Type B pancreatic cell (in vitro differentiated cells): ENCODE measurements at places on chromosomes 3 and 15.

GRCh38 chr15:64009798-64010261, 36.5 kb downstream of the DAPK2 start:
- DNase-seq, result no peak

DNA sequence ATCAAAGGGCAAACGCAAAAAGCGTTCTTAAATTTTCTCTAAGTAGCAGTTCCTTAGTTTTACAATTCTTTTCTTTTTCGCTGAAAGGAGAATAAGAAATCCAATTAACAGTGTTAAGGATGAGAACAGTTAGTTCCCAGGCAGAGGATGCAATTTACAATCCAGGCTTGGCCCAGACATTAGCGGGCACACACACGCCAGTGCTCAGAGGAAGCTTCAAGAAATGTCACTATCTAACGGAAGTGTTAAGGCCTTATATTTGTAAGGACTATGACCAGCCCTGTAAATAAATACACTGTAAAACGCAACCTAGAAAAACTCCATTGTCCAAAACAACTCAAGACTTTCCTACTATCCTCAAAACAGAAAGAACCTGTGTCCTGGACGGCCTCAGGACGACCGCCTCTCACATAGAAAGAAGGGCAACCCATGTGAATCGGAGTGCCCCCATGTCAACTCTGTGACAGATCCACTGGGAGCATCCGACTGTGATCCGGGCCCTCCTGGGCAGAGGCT, 1.3 kb downstream of the ACAP2 start:
- no peak for DNase-seq

DNA sequence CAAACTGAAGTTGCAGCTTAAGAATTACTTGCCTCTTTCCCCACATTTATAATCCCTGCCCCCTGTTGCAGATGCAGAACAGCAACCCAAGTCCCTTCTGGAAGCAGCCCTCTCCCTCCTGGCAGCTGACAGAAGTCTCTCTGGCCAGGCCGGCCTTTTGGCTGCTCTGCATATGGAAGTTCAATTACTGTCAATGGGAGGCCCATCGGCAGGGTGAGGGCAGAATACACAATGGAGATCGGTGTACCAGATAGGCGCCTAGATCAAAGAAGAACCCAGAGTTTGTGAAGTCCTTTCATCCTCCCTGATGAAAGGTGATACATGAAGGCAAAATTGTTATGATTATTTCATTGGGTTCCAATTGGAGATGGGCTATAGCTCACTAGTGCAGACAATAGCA, 327.9 kb upstream of the CTNNB1 start:
- no peak for DNase-seq

DNA sequence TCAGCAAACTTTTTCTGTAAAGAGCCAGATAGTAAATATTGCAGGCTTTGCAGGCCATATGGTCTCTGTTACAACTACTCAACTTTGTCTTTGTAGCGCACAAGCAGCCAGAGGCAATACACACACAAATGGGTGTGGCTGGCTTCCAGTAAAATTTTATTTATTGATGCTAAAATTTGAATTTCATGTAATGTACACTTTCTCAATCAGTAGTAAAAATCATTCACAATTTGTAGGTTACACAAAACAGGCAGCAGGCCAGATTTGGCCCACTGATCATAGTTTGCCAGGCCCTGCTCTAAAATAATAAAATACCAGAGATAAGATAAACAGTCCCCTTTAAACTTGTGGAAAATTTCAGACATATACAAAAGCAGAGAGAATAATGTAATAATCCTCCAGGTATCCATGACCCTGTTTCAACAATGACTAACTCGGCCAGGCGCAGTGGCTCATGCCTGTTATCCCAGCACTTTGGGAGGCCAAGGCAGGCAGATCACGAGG, 330.3 kb downstream of the SHQ1 start:
- no peak for DNase-seq

- DNase-seq, result no peak
Observed at GRCh38 chr3:127794402-127794801, 27.9 kb downstream of the MGLL start.

GRCh38 chr3:15860014-15860934, 62.5 kb upstream of the ANKRD28 start:
- peak; percentile 79 for DNase-seq

- no peak for DNase-seq
Observed at GRCh38 chr3:156037356-156037755, 83.0 kb upstream of the KCNAB1 start.

- no peak for DNase-seq
Observed at GRCh38 chr3:141006344-141006743, 44.8 kb upstream of the SPSB4 start.

DNA sequence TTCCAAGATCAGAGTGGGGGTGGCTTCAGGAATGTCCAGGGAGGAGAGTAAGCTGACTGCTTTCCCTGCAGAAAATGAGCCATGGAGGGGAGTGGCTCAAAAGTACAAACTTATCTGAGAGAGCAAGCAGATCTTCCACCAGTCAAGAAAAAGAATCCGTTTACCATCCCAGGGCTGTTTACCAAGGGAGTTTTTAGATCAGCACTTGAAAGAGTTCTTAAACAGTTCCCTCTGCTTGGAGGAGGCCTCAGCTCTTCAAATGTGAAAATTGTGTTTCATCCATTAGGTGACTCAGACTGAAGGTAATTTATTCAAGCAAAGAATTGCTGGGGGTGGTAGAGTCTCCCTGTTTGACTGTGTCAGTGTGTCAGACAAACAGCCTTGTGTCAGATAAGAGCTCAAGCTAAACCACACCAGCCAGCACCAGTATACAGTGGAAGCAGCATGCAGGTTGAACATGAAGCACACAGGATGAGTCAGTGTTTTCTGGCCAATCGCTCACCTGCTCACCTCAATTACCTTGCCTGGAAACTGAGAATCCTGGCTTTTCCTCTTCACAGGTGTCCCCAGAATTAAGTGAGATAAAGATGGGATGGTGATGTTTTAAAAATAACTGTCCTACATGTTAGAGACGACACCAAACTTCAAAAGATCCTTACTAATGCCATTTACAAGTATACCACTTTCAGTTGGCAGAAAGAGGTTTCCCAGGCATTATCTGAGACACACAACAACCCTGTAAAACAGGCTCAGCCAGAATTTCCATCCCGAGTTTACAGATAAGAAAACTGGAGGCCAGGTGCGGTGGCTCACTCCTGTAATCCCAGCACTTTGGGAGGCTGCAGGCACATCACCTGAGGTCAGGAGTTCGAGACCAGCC, 21.7 kb downstream of the SH3BP5 start:
- DNase-seq, result no peak

GRCh38 chr3:123290962-123291361, 89.2 kb downstream of the SEC22A start:
- peak; percentile 63 for DNase-seq

- no peak for DNase-seq
Observed at GRCh38 chr3:106327696-106328025, 458.8 kb upstream of the CBLB start.

DNA sequence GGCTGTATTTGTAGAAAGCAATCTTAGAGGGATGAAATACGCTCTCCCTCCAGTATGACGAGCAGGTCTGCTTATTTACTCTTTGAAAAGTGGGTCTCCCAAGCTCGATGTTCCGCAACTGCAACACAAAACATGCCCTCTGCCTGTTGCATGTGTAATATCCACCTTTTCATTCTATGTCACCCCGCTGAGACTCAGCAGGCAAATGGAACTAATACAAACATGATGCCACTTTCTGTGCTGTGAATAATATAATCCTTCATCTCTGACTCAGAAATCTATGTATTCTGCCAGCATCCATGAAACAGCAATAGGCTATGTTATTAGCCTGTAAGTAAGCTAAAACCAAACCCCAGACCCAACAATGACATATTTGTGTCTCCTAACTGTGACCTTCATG, 200.8 kb upstream of the TMCO5A start:
- DNase-seq, result no peak

- DNase-seq, result no peak
Observed at GRCh38 chr15:83112233-83112955, 4.9 kb downstream of the TM6SF1 start.

GRCh38 chr3:101701696-101702634, 15.4 kb upstream of the RPL24 start:
- DNase-seq, result no peak

DNA sequence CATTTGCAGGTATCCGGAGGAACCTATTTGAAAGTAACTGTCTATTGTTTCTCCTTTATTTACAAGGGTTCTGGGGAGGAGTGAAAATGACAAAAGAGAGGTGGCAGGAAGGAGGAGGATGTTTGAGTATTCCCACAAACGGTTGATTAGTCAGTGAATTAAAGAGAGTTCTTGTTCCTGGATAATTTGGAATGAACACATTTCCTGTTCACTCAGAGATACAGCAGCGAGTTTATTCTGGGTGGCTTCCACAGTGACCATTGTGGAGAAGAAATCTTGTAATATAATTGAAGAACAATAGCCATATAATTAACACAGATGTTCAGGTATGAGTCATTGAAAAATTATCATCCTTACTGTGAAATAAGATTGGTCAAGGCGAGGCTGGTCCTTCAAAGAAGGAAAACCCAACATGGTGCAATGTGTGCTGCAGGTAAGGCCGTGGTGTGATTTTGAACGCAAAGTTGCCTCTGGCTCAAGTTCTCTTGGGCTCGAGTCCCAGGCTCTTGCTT, 77.3 kb downstream of the NFKBIZ start:
- DNase-seq, result no peak

- no peak for DNase-seq
Observed at GRCh38 chr3:136928240-136928639, 29.5 kb upstream of the IL20RB start.

- no peak for DNase-seq
Observed at GRCh38 chr15:29311696-29312095, 42.1 kb upstream of the NSMCE3 start.

- no peak for DNase-seq
Observed at GRCh38 chr3:41118461-41119390, 80.6 kb upstream of the CTNNB1 start.

GRCh38 chr3:20055020-20055775, 15.0 kb downstream of the KAT2B start:
- no peak for DNase-seq
